Stimulated activated CD8-positive, alpha-beta memory T cell treated with anti-CD3 and anti-CD28 coated beads, Interleukin-12 subunit alpha, Interleukin-12 subunit beta, amount 100 ng/mL, for 1 hour (primary cell): ENCODE measurements at places on chromosomes 1 and 21.

- DNase-seq: no peak
These were observed 1.5 kb downstream of the TNFRSF25 start for GRCh38 chr1:6464514-6464836.

DNA sequence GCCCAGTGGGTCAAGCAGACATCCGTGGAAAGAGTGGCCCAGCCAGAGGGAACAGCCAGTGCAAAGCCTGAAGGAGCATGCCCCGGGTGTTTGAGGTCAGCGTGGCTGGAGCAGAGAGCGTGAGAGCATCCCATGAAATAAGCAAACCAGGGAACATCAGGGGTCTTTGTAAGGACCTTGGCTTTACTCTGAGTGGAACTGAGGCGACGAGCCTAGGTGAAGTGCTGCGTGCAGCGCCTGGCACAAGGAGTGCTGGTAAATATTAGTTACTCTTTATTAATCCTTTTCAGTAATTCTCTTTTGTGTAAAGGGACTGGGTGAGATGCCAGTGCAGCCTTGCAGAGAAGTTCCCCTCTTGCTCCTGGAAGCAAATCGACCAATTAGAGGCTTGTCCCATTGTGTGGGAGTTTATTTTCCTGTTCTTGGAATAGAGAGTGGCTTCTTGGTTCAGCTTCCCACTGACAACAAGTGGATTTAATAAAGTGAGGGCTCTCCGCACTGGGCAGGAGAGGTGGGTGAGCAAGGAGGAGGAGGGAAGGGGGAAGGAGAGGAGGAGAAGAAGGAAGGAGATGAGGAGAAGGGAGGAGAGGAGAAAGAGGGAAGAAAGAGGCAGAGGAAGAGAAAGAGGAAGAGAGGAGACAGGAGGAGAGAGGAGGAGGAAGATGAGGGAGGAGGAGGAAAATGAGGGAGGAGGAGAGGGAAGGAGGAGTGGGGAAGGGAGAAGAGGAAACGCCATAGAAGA, 37.6 kb upstream of the DISP3 start:
- DNase-seq: no peak

DNA sequence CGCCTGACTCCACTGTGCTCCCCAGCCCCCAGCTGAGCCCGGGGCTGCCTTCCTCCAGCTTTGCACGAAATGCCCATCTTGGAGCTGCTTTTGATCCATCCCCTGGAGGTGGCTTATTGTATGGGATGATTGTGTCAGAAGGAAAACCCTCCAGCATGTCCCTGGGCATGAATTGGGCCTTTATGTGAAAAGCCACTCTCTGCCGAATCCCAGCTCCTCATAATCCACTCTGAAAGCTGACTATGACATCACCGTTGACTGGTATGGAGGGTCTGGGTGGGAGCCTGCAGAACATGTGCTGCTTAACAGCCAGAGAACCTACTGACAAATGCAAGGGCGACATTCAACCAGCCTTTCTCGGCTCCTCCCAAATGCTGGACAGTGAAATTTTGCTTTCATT, 74.6 kb downstream of the NENF start:
- no peak for DNase-seq

DNA sequence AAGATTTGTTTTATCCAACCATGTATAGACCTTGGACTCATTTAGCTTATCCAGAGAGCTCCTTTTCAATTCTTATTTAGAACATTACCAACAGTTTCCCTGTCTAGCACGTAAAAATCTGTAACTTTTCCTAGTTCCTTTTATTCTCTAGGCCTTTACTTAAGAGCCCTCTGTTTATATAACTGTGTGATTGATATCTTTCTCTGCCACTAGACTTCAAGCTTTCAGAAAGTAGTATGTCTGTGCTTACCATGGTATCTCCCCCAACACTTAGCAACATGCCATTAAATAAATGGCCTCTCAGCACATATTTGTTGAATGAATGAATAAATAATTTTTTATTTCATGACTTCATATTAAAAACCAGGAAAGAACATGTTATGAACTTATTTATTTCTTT, 209.4 kb downstream of the PTPRC start:
- no peak for DNase-seq

DNA sequence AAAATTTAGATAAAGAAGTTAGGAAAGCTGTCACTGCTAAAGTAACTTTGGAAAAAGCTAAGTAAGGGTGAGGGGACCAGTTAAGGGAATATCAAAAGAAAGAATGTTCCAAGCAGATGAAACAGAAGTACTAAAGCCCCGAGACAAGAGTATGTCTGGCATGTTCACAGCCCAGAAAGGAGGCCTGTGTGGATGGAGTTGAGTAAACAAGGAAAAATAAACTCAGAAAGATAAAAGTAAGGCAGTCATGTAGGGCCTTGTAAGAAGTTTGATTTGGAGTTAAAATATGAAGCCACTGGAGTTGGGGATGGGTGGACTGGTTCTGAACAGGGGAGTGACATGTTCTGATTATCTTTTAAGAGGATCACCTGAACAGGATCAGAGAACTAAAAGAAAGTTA, 177.9 kb downstream of the CDC42BPA start:
- no peak for DNase-seq
